Stimulated activated CD8-positive, alpha-beta memory T cell treated with anti-CD3 and anti-CD28 coated beads, Interleukin-2, amount 100 ng/mL, for 1 hour (primary cell): ENCODE measurements at places on chromosomes 11 and 22.

DNA sequence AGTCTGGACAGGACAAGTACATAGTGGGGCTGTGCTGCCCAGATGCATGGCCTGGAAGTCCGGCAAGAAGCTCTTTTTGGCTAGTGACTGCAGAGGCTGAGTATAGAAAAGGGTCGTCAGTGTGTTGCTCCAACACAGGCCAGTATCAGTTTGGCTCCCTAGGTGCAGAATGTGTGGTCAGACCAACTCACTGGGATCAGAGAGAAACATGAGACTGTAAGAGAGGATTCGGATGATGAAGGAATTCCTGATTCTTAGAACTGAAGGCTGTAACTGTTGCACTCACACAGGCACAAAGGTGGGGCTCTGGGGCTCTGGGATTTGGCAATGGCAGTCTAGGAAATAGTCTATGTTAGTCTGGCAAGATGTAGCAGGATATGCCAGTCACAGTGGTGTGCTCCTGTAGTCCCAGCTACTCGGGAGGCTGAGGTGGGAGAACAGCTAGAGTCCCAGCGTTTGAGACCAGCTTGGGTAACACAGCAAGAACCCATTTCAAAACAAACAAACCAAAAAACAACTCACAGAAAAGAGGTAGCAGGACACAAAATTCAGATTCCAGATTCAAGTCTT lies 11.1 kb upstream of the UPB1 start:
- DNase-seq: no peak

DNA sequence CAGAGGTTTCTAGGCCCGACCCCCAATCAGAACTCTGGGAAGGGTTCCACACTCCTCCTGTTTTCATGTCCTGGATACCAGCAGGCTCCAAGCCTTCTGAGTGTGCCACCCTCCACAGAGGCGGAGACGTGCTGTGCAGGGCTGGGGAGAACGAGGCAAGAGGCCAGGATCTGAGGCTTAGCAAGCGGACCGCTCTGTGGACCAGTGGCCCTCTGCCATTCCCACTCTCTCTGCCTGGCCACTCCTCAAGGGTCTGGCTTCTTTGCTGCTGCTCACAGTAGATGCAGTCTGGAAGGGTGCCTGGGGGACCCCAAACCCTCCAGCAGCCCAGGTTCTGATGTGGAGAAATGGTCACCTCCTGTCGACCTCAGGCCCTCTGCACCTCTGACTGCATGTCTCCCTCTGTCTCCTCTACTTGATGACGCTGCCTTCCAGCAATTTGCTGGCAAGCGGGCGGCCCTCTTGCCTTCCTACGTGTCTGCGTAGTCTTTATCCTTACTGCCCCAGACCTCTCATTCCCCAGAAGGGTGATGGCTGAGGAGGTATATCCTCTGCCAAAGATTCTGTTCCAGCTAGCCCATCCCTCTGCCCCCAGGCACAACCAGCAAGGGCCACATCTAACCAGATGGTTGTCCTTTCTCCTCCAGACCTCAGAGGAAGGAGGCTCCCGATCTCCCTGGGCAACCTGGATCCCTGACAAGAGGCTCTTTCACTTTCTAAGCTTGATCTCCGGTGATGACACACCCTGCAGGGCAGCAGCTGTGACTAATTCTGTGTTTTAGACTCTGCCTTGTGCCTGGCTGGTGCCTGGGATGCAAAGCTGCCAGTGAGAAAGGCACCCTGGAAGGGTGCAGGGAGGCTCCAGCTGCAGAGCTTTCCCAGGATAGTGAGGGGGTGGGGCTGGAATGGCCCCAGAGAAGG lies 87.3 kb downstream of the NAT10 start:
- no peak for DNase-seq

GRCh38 chr11:7490054-7490453 lies 4.7 kb downstream of the OLFML1 start:
- DNase-seq: no peak

DNA sequence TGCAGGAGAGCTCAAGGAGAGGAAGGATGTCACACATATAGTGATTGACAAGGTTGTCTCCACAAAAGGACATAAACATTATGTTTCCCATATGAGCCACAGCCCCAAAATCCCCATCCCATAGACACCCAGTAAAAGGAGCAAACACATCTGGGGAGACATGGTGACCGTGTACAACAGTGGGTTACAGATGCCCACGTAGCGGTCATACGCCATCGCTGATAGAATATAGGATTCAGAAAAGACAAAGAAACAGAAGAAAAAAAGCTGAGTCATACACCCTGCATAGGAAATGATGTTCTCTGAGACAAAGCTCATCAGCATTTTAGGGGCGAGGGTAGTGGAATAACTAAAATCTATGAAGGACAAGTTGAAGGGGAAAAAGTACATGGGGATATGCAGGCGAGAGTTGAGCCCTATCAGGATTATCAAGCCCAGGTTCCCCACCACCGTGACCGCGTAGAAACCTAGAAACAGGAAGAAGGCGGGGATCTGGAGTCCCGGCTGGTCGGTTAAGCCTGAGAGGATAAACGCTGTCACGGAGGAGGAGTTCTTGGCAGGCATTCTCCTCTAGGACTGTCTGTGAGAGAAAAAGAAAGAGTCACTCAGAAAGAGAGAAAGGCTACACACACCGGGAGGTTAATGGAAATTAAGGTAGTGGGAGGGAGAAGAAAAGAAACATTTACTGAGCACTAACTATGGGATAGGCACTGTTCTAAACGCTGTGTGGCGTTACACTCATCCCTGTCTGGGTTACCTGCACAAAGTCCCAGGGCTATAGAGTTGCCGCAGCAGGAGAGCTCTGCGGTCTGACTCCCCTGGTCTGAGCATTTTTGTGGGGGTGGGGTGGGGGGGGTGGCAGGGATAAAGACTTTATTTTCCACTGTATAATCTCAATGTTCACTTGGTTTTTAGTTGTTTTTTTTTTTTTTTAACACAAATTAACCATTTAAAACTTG lies 36.1 kb upstream of the OR8B8 start:
- DNase-seq: no peak

- no peak for DNase-seq
Observed at GRCh38 chr22:23268139-23268712, 87.9 kb downstream of the BCR start.

DNA sequence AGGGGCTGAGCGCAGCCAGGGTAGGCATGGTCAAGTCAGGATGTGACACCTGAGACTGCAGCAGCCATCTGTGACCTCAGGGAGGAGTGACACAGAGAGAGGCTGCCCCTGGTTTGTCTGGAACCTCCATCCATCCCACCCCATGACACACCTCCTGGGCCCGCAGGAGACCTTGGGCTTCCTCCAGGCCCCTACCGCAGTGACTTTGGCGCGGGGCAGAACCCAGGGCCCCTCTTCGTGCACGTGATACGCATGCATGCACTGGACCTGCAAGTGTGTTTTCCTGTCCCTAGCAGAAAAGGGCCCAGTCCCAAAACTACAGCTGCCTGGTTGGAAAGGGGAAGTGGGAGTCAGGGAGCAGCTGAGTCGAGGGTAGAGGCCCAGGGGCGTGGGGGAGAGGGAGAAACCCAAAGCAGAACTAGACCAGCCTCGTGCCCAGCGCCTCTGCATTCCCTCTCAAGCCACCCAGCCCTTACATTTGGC lies 7.9 kb upstream of the CYTH4 start:
- no peak for DNase-seq

DNA sequence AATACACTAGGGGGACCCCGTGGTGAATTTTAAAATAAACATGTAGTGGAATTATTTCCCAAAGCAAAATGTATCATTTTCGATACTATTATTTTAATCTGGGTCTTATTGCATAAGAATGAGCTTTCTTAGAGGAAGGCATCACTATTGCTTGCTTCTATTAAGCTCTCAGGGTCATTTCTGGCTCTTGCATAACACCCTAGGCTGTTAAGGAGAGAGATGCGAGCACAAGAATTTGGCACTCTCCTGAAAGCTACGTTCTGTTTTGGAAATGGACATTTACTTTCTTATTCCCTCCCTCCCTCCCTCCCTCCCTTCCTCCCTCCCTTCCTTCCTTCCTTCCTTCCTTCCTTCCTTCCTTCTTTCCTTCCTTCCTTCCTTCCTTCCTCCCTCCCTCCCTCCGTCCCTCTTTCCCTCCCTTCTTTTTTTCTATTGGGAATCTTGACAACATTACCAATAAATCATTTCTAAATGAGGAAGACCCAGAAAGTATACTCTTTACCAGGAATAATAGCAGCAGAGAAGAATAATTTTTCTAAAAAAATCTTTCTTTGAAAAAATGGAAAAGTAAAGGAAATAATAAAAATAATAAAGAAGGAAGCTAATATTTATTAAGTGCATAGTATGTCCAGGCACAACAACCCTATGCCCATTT lies 83.6 kb upstream of the BDNF start:
- DNase-seq: no peak

GRCh38 chr11:123973816-123974215 lies 3.8 kb downstream of the OR10S1 start:
- DNase-seq: no peak

DNA sequence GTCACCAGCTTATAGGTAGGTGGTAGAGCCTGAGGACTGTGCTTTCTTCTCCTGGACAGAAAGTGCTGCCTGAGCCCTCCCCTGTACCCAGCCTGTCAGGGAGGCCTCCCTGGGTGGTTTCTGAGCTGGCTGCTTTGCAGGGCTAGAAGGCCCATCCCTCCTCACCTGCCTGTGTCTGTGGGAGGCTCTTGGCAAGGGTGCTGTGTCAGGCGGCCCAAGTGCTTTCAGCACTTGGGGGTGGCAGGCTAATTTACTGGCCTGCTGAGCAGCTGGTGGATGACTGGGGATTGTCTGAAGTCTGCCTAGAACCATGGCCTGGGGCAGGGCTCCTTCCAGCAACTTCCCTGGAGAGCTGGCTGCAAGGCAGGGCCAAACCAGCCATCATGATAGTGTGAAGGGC lies 139.0 kb upstream of the NAV2 start:
- DNase-seq: no peak

- no peak for DNase-seq
Observed at GRCh38 chr11:119878990-119879389, 150.0 kb upstream of the NECTIN1 start.

DNA sequence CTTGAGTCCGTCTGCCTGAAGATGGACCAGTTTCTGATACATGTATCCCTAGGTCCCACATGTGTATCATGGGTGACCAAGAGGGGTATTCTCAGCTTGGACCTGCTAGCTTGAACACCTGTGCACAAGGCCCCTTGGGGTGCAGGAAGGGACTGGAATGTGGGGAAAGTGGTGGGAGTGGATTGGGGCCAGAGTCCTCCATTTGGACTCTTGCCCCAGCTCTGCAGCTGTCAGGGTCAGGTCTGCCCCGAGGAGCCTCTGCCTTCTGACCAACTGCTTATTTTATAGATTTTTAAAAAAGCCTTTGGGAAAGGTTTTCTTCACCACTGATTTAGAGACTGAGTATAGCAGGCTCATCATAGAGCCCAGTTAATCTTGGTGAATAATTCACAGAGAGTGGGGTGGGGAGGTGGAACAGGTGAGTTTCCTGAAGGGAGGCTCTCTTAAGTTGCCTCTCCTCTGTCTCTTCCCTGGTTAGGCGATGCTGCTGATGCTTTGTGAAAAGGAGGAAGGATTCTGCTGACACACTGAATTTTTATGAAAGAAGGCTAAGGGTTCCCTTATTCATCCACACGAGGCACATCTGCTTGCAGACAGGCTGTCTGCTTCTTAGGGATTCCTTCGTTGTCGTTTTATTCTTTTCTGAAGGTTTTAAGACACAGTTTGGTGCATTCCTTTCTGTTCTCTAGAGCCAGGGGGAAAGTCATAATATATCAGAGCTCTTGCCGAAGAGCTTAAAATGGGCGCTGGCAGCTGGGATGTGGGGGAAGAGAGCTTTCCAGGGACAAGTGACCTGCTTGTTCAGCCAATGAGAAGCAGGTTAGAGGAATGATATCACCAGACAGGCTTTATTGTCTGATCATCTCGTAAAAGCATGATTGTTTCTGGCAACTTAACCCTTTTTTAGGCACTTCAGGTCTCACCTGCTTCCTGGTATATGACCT lies 19.9 kb downstream of the TRIM44 start:
- DNase-seq: no peak

- DNase-seq: no peak
Observed at GRCh38 chr22:25722626-25723025, 19.4 kb upstream of the MYO18B start.

DNA sequence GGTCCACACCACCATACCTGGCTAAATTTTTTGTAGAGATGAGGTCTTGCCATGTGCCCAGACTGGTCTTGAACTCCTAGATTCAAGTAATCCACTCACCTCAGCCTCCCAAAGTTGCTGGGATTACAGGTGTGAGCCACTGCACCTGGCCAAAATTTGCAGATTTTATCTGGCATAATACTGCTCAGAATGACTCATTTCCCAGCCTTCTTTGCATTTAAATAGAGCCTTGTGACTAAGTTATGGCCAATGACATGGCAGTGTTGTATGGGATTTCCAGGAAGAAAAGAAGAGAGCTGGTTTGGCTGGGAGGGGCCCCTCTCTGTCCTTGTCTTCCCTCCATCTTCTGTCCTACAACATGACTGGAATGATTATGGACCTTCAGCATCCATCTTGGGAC lies 55.8 kb downstream of the CCDC34 start:
- no peak for DNase-seq

GRCh38 chr11:129423426-129423825 lies 47.8 kb downstream of the BARX2 start:
- no peak for DNase-seq

GRCh38 chr11:119975561-119976152 lies 162.3 kb downstream of the TRIM29 start:
- DNase-seq: no peak

- no peak for DNase-seq
Observed at GRCh38 chr11:19853920-19854319, 141.3 kb downstream of the NAV2 start.

DNA sequence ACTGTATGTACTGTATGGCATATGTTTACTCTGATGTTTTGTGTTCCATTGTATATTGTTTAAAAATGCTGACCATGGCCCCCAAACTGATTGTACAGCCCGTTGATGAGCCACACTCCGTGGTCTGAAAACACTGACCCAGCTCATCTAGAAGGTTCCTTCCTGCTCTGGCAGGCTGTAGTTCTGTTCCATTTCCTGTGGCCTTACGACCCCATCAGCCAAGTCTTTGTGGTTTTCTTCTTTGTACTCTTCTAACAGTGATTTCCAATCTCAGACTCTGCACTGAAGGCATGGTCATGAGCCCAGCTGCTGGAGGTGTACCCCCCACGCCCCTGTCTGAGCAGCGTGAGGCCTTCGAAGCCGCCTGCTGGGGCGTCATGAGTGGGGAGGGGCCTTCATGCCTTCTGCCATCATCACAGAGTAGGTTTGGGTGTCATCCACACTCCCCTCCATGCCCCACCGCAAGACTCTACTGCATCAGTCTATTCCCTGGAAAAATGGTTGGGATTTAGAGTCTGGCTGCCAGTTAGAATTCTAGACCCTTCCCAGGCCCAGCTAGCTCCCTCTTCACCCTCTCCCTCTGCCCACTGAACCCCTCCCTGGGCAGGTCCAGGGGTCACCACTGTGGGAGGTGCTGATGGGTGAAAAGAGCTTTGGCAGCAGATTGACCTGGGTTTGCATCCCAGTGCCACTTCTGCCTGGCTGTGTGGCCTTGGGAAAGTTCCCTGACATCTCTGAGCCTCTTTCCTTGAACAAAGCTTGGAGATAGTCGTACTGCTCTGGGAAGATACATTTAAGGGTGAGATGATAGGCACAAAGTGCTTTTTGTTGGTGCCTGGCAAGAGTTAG lies 11.3 kb upstream of the C11orf96 start:
- no peak for DNase-seq

- DNase-seq: no peak
Observed at GRCh38 chr11:110299006-110299785, 2.8 kb upstream of the RDX start.
